CD4-positive, alpha-beta memory T cell (primary cell): ENCODE measurements at places on chromosomes 2 and 18.

GRCh38 chr18:22069916-22070315 is 99.5 kb upstream of the GATA6 start:
- DNase-seq = no peak

DNA sequence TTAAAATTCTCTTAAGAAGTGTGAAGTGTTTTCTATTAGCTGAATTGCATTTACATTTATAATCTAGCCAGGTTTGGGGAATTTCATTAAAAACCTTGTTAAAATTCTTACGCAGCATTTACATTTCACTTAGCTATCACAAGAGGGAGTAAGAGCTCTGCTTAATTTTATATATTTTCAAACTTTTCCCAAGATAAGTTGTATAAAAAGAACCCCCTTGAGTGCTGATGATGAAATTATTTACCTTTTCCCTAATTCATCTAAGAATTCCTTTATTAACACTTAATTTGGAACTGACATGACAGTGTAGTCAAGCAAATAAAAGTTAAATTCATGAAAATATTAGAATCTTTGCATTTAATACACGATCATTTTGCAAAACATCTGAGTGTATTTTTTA is 54.2 kb upstream of the ZSWIM2 start:
- no peak for DNase-seq

GRCh38 chr2:154556607-154557006 is 141.9 kb upstream of the KCNJ3 start:
- DNase-seq = no peak

GRCh38 chr2:233075966-233076339 is 15.8 kb downstream of the INPP5D start:
- peak; percentile 45 for DNase-seq

GRCh38 chr2:134281815-134282419 is 28.0 kb downstream of the MGAT5 start:
- DNase-seq = no peak

GRCh38 chr2:45567288-45567963 is 43.6 kb downstream of the SRBD1 start:
- DNase-seq = no peak

DNA sequence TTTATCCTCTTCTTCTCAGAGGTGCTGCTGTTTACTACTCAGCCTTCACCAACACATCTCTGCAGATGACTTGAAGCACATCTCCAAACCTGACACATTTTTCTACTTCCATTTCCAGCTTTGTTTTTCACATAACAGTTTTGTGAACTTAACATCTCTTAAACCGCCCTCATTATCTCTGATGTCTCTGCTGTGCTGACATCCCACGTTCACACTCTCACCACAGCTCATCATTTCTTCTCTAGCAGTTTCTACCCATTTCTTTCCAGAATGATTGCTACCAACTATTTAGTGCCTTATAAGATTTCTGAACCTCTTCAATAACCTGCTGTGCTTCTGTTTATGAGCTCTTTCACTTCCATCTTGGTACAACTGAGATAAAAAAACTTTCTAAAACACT is 238.0 kb downstream of the PTPRM start:
- no peak for DNase-seq

GRCh38 chr2:181111059-181111458 is 130.7 kb downstream of the UBE2E3 start:
- no peak for DNase-seq

DNA sequence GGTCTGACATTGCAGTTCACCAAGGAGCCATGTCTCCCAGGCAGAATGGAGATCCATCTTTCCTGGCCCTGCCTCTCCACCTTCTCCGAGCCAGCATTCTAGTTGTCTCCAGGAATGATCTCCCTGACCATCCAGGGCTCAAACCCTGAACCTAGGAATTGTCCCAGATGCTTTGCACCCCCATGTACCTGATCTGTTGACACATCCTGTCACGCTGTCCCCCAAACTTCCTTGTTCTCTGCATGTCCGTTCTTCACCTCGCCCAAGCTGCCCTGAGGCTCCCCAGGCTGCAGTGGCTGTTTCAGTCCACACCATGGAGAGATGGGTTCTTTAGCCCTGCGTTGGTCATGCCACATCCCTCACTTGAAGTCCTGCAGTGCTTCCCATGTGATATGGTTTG is 7.0 kb upstream of the MBP start:
- DNase-seq = no peak
